ENCODE measurements at places on chromosomes 4 and X.

DNA sequence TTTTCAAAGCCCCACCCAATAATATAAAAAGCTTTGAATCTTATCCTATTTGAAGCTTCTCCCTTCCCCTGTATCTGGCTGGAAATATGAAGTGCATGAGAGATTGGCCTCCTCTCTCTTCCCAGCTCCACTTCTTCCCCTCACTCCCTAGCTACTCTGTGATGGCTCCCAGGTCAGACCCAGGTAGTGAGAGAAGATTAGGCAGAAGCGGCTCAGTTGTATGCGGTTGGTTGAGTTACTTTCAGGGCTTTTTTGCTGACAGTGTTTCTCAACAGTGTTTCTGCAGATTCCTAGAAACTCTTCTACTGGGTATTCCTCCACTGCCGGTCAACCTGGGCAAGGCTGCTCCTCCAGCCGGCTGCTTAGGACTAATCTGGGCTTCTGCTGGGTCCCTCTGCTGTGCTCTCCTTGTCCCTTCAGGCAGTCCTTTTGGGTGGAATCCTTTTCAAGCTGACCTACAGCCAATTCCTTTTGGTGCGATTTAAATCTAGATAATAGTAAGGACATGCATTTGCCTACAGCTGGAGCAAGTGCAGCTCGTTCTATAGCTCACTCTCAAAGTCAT is 87.4 kb upstream of the SLC7A11 start:
- H3K27ac ChIP-seq, result no peak overlapping the region
- no peaks in the 10 kb centered on the region for H3K27me3 ChIP-seq
- DNase-seq, result no peak
- no peak overlapping the region for H3K4me3 ChIP-seq

DNA sequence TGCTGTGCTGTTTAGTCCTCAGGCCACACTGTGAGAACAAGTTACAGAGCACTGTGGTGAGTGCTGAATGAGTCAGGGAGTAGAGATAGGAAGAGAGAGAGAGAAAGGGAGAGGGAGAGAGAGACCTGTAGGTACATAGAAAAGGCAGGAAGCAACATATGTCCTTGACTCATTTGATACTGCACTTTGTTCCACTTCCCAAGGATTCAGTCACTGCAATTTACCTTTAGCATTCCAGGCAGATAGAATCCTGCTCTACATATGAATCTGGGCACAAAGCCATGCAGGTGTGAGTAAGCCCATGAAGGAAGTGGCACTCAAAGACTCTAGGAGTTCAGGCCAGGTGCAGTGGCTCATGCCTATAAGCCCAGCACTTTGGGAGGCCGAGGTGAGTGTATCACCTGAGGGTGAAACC is 1.0 kb upstream of the DAPP1 start:
- DNase-seq, result no peak
- no peaks in the 10 kb centered on the region for H3K27me3 ChIP-seq
- H3K4me3 ChIP-seq, result no peak overlapping the region
- H3K27ac ChIP-seq, result peak overlapping the region; percentile 65
- no peaks in the 10 kb centered on the region for H3K36me3 ChIP-seq

DNA sequence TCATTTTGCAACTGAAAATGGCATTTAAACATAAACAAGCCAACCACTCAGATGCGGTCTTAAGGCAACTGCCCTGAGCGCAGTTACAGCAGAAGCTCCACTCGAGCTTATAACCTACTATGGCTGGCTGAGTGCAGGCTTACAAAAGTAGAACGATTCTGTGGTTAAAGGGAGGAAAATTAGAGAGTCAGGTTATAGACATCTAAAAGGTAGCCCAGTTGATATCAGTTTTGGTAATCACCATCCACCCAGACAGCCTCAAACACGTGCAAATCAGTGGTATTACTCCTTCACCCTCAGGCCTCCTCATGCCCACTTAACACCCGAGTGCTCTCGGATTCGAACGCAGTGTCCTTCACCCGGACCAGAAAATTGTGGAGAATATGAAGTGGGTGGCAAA is 3.1 kb downstream of the LEF1 start:
- H3K27me3 ChIP-seq, result peaks cover 38% of the 10 kb centered on the region
- peaks cover 21% of the 10 kb centered on the region for H3K4me1 ChIP-seq
- H3K27ac ChIP-seq, result peak overlapping the region; percentile 49
- no peak for DNase-seq

DNA sequence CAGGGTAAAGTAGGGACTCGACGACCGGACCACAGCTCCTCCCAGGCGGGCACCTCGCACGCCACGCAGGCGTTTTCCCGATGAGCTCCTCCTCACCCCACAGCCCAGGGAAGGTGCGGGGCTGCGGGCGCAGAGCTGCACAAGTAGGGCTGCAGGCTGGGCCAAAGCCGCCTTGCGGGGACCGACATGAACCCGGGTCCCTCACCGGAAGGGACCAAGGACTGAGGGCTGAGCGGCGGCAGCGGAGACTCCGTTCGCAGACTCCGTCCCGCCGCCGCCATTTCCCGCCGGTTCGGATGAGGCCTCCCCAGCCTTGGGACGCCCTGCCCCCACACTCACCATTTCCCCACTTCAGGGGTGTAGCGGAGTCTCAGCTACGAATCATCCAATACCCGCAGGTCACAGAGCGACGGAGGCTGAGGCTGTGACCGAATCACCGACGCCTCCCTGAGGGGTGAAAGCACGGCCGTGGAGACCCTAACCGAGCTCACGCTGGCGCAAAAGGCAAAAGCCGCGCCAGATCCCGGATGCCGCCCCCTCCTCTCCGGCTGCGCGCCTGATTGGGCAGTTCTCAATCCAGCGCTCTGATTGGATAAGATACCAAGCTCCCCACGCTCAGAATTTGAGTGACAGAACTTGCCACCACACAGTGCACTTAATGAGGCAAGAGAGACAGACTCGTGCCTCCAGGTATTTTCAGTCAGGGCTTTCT is at the start of gene ZNF732:
Gene ZNF732 (minus strand): TSS at position 506 of the 712 bp plus-strand sequence. CDS start 164 bp downstream, at position 342.
- H3K27ac ChIP-seq, result no peak within 1 kb of the TSS
- peaks cover 4% of the 10 kb centered on the region for H3K27me3 ChIP-seq
- H3K36me3 ChIP-seq, result no peaks in the 10 kb centered on the region
- H3K4me1 ChIP-seq, result no peaks in the 10 kb centered on the region

DNA sequence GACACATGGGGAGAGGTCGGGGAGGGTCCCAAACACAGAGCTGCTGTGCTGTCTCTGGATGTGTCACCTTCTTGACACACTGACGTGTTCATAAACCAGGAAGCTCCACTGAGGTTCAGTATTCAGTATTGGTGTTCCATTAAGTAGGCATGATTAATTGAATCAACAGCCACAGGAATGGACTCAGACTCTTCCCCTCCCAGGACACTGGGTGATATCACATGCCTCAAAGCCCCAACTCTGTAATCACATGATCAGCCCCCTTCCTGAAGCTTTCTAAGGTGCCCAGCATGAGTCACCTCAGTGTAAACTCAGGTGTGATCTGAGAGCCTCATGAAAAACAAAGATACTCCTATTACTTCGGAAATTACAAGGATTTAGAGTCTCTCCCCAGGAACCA is 21.1 kb upstream of the HNRNPD start:
- no peaks in the 10 kb centered on the region for H3K4me1 ChIP-seq
- no peaks in the 10 kb centered on the region for H3K36me3 ChIP-seq
- DNase-seq, result no peak
- H3K4me3 ChIP-seq, result no peak overlapping the region
- H3K27ac ChIP-seq, result no peak overlapping the region

- H3K4me1 ChIP-seq, result peaks cover 12% of the 10 kb centered on the region
- H3K36me3 ChIP-seq, result no peaks in the 10 kb centered on the region
- no peaks in the 10 kb centered on the region for H3K27me3 ChIP-seq
Measured at GRCh38 chr4:16229604-16230003, 3.3 kb upstream of the TAPT1 start.

DNA sequence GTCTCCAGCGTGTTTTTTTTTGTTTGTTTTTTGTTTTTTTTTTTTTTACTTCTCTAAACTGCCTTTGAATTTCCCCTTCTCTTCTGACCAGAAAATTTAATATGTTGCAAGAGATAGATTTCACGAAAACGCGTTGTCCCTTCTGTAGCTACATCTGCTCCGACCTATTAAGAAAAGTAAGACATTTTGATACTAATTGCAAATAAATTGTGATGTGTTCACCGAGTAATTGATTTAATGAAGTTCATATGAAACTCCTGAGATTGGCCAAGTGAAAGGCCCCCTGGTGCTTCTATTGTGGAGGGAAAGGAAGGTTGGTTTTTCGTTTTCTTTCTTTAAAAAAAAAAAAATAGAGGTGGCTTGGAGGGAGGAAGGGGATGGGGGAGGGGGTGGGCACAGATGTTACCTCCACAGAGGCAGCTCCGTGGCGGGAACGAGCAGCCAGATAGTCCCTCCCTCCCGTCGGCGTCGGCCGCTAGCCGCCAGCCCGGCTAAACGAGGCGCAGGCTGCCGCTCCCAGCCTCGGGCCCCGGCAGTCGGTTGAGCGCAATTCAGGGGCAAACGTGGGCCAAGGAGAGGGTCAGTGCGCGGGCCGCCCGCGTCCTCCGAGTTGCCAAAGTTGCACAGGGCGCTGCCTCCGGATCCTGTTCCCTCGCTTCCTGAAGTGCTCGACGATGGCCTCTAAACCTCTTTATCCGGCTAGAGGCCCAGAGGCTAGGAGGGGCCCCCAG is 139.1 kb upstream of the ZIC3 start:
- H3K4me3 ChIP-seq, result peak overlapping the region; percentile 82
- no peak for DNase-seq
- H3K4me1 ChIP-seq, result peaks cover 24% of the 10 kb centered on the region
- H3K27ac ChIP-seq, result no peak overlapping the region
- H3K27me3 ChIP-seq, result peaks cover 17% of the 10 kb centered on the region

GRCh38 chr4:3801931-3802550 is 35.9 kb downstream of the ADRA2C start:
- no peaks in the 10 kb centered on the region for H3K36me3 ChIP-seq
- peaks cover 32% of the 10 kb centered on the region for H3K27me3 ChIP-seq
- H3K4me1 ChIP-seq, result no peaks in the 10 kb centered on the region
- H3K27ac ChIP-seq, result no peak overlapping the region
- H3K4me3 ChIP-seq, result no peak overlapping the region
- no peak for DNase-seq

DNA sequence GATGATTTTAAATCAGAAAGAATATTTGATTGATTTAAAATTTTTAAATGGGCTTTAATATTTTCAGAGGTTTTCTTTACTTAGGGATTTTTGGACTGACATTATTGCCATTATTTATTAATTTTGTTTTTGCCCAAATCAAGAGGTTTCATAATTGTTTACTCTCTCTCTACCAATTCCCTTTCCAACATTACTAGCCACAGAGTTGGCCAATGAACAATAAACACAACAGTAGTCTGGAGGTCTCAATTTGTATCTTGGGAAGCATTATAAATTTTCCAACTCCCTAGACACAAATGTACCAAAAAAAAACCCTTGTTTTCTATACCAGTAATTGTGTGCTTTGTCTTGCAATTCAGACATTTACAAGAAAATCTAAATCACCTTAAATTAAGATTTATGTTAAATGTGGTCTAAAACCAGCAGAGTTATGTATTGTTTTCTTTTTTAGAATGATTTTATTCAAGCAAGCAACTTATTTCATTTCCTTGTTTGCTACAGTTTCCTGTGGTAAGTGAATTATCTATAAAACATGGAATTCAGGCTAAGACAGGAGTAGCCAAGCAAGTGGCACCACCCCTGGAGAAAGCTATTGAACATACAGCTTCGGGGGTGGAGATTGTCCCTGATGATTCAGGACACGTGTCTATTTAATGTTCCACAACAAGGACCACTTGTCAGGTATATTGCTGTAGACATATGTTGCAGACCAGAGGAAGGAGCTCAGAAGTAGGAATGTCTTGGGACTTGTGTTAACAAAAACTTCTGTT is 622 bp downstream of the KLKB1 start:
- no peaks in the 10 kb centered on the region for H3K4me1 ChIP-seq
- no peak for DNase-seq
- no peak overlapping the region for H3K27ac ChIP-seq
- no peaks in the 10 kb centered on the region for H3K27me3 ChIP-seq
- no peak overlapping the region for H3K4me3 ChIP-seq
- H3K36me3 ChIP-seq, result no peaks in the 10 kb centered on the region

DNA sequence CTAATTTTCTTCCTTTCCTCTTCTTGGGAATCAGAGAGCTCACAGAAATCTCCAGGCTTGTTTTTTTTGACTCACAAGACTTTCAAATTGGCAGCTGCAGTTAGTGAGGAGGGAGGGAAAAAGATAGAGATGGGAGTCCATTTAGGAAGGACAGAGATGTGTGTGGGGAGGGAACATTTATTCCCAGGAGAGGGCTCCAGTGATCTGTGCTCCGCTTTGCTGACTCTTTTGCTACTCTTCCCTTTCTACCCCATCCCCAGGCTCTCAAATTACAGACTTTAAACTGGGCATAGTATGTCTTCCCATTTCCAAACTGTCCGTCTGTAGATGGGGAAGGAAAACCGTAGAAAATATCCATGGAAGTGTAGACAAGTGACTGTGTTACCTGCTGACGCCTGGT is 39.1 kb upstream of the UCP1 start:
- DNase-seq, result no peak
- H3K4me1 ChIP-seq, result no peaks in the 10 kb centered on the region
- peaks cover 6% of the 10 kb centered on the region for H3K27me3 ChIP-seq
- H3K4me3 ChIP-seq, result no peak overlapping the region

GRCh38 chr4:109046471-109047201 is 255.8 kb downstream of the COL25A1 start:
- H3K27ac ChIP-seq, result no peak overlapping the region
- H3K4me1 ChIP-seq, result no peaks in the 10 kb centered on the region
- no peak overlapping the region for H3K4me3 ChIP-seq

- H3K27me3 ChIP-seq, result no peaks in the 10 kb centered on the region
- H3K4me1 ChIP-seq, result peaks cover 9% of the 10 kb centered on the region
- no peaks in the 10 kb centered on the region for H3K36me3 ChIP-seq
- H3K27ac ChIP-seq, result no peak overlapping the region
Measured at GRCh38 chr4:103137446-103137827, 37.8 kb upstream of the BDH2 start.

GRCh38 chrX:16646366-16647138 is 3.4 kb upstream of the S100G start:
- H3K4me1 ChIP-seq, result no peaks in the 10 kb centered on the region
- no peaks in the 10 kb centered on the region for H3K36me3 ChIP-seq
- DNase-seq, result no peak
- no peaks in the 10 kb centered on the region for H3K27me3 ChIP-seq
- no peak overlapping the region for H3K4me3 ChIP-seq
- H3K27ac ChIP-seq, result no peak overlapping the region

- no peaks in the 10 kb centered on the region for H3K27me3 ChIP-seq
- no peak for DNase-seq
- H3K27ac ChIP-seq, result peak overlapping the region; percentile 82
- H3K4me1 ChIP-seq, result peaks cover 7% of the 10 kb centered on the region
Measured at GRCh38 chrX:23952391-23952790, 44.6 kb downstream of the CXorf58 start.

Data from T-cell (primary cell).